Gastrocnemius medialis (tissue), 4 donors: ENCODE measurements at places on chromosomes 4 and X. TPM values are rescaled to one million over a fixed set of nuclear protein-coding genes. Genes with fewer than 3 reads are reported as not detected.
A peak's percentile ranks its signal among the peaks of the same experiment; 100 is the strongest.

- peak overlapping the region; percentile 96 for H3K27ac ChIP-seq
- no peaks in the 10 kb centered on the region for H3K36me3 ChIP-seq
- DNase-seq: peak; percentile 95
- H3K4me3 ChIP-seq: peak overlapping the region; percentile 75
- peaks cover 75% of the 10 kb centered on the region for H3K4me1 ChIP-seq
- no peaks in the 10 kb centered on the region for H3K27me3 ChIP-seq
Observed at GRCh38 chr4:185143601-185143969, 519 bp downstream of the SLC25A4 start.

The MRFAP1 gene
- total RNA-seq: 281 TPM

DNA sequence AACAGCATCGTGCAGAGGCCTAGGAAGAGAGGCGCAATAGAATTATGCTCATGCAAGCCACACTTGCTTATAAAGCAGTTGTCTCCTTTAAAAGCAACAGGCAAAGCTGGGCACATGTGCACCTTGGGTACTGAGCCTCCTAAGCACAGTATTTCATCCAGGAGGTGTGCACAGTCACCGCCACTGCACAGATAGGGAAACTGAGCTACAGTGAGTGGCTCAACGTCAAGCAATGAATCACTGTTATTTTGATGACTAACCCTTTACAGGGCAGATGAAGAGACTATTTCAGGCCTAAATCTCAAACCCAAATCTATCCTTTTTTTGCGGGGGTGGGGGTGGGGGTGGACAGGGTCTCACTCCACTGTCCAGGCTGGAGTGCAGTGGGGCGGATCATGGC, 42.3 kb downstream of the BCOR start:
- H3K4me3 ChIP-seq: no peak overlapping the region
- DNase-seq: no peak
- peaks cover 53% of the 10 kb centered on the region for H3K36me3 ChIP-seq

DNA sequence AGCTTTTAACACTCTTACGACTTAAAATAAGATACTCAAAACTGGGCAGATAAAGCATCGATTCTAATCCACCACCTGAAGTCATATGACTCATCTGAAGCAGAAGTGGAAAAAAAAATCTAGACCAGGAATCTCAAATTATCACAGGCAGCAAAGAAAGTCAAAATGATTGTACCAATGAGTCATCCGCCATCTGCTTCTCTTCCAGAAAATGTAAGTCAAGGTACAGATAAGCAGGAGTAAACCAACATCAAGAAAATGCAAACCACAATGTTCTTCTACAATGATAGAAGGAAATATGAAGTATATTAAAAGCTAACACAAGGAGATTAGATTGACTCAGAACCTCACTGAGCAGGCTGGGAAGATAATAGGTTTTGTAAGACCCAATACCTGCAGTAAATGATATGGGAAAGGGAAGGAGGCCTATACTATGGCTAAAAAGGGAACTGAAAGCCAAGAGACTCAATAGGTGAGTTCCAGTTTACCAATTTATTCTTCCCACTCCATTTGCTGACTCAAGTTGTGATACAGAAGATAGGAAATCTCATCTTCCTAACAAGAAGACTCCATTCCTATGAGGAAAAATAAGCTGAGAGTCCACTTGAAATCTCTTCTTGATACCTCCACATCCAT, 88.4 kb upstream of the TET2 start:
- DNase-seq: no peak
- H3K4me1 ChIP-seq: peaks cover 9% of the 10 kb centered on the region
- H3K27ac ChIP-seq: no peak overlapping the region
- H3K4me3 ChIP-seq: no peak overlapping the region
- H3K36me3 ChIP-seq: no peaks in the 10 kb centered on the region
